ENCODE measurements at places on chromosomes 13 and 19.

DNA sequence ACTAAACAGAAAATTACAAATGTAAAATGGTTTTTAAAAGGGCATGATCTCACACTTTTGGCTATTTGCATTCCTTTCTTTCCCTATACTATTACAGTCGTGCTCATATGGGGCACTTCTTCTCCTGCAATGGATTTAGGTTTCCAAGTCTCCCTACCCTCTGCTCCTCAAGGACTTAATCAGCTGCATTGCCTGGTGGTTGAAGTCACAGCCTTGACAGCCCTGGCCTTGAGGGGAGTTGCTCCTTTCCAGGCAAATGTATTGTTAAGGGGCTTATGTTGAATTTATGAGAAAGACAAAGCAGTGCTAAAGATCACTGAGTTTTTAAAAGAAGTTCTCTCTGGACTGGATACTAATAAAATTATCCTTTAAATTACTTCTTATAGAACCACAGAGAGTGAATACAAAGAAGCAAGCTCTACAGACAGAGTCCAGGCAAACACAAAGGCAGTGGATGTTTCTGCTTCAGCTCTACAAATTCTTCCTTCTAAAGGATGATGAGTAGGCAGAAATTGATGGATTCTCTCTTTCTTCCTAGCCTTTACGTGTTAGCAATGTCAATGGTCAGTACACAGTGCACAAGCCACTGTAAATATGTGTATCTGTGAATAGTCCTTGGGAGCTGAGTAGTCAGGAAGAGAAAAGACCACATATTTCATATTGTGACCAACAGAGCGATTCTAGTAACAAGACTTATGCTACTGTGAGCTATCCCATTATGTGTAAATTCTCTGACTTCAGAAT is 390.9 kb downstream of the TBC1D4 start:
- no peak for DNase-seq

DNA sequence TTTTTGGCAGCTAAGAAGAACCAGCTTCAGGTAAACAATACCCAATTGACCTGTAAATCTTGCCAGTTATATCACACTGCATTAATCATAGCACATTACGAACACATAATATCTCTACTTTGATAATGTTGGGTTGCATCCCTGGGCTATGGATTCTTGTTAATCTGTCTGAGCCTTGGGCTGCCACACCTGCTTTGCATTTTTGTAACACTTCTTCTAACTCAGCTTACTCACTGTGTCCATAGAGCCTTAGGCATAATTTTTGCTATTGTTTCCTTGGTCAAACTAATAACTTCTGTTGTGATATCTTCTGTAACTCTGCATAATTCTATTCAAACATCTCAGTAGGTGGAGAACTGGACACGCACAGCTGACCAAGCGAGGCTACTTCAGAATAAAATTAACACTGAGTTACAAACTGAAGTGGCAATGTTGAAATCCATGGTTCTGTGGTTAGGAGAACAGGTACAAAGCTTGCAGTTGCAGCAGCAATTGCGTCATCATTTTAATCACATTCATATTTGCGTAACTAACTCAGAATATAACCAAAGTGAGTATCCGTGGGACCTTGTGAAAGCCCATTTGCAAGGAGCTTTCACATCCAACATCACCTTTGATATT is 6.4 kb downstream of the ZNF350 start:
- no peak for DNase-seq

GRCh38 chr19:45164577-45165335 is 4.0 kb upstream of the NKPD1 start:
- no peak for DNase-seq

- DNase-seq = no peak
Observed at GRCh38 chr19:46189971-46190888, 39.3 kb upstream of the IGFL1 start.

DNA sequence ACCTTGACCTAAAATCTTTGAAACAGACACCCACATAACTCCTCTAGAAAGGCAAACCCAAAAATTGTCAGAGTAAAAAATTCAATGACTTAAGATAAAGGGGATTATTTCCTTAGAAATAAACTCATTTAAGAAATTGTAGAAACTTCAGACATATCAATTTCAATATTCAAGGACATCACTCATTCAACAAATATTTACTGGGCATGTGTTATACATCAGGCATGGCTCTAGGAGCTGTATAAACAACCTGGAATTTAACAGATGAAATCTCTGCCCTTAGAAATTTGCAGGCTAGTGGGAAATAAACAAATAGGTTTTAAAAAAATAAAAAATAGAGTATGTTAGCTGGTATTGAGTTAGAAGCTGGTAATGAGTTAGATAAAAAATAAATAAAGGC is 84.0 kb upstream of the LSM14A start:
- DNase-seq = no peak

DNA sequence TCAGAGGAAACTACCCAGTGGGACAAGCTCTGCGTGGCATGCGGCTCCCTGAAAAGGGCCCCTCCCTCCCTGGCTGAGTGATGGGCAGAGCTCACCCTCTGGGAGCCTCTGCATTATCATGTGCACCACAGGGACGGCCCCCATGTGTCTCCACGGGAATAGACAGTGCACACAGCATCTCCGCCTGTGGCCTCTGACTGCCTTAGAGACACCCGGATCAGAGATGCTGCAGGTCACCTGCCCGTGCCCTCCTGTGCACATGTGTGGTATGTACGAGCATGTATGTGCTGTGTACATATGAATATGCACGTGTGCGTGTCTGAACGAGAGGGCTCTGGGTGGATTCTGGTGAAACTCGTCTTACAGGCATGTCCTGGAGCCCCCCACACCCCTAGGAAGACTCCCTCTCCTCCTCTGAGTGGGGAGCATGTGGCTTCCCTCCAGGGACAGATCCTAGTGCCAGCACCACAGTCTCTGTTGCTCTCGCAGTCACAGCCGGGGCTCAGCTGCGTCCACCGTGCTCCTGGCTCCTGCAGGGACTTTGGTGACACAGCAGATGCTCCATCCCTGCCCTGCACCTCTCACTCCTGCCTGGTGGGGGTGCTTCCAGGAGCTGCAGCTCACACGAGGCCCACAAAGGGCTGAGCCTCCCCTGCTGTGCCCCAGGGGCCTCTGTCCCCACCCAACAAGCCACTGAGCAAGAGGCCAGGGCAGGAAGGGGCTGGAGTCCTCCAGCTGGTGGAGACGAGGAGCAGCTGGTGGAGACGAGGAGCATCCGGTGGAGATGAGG is 19.6 kb downstream of the C13orf46 start:
- no peak for DNase-seq

DNA sequence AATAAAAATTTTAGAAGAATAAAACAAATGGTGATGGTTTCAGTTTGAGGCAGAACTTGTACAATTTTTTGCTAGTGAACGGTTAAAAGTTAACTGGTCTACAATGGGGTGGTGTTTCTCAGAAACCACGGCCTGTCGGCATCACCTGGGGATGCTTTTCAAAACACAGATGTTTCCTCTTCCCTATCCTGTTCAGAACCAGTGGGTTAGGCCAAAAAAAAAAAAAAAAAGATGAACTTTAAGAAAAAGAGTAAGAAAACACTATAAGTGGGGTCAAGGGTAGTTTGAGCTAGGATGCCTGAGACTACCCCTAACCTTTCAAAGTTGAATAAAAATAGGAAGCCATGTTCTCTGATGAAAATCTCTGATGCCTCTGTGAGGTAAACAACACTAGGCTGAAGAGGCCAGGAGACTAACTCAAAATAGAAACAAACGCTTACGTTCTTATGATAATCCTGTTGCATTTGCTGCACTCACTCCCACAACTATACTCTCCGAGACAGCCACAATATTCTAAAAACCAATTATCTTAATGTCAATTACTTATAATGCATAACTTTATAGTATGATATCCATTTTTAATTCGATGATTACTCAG is 3.3 kb downstream of the MTIF3 start:
- DNase-seq = no peak

DNA sequence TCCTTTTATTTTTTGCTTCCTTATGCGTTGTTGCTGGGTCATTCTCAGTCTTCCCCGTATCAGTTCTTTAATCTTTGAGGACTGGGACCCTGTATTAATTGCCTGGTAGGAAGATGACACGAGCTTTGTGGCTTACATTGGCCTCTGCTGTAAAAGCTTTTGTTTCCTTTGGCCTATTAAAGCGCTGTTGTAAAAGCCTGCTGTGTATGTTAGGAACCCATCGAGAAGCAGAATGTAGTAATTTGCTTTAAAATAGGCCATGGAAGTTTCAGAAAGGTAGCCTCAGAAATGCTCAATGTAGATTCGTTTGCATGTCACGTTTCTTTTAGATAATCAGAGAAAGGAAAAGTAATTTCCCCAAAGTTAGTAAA is 257.5 kb upstream of the STARD13 start:
- no peak for DNase-seq

DNA sequence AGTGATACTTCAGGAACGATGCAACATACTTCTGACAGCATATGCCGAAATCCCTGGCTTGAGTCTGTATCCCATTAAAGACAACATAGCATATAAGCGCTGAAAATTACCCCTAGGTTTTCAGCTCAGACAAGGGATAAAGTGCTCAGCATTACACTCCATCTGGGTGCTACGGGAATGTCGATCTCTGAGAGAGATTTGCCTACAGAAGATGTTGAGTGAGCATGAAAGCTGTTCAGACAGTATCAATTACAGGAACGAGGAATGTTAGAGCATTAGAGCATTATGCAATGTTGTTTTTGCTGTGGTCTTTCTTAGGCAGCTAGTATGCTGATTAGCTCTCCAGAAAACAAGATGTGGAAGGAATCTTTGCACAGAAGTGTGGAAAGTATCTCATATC is 484.5 kb downstream of the LIG4 start:
- DNase-seq = no peak

GRCh38 chr13:30841154-30841553 is 64.9 kb upstream of the MEDAG start:
- no peak for DNase-seq

DNA sequence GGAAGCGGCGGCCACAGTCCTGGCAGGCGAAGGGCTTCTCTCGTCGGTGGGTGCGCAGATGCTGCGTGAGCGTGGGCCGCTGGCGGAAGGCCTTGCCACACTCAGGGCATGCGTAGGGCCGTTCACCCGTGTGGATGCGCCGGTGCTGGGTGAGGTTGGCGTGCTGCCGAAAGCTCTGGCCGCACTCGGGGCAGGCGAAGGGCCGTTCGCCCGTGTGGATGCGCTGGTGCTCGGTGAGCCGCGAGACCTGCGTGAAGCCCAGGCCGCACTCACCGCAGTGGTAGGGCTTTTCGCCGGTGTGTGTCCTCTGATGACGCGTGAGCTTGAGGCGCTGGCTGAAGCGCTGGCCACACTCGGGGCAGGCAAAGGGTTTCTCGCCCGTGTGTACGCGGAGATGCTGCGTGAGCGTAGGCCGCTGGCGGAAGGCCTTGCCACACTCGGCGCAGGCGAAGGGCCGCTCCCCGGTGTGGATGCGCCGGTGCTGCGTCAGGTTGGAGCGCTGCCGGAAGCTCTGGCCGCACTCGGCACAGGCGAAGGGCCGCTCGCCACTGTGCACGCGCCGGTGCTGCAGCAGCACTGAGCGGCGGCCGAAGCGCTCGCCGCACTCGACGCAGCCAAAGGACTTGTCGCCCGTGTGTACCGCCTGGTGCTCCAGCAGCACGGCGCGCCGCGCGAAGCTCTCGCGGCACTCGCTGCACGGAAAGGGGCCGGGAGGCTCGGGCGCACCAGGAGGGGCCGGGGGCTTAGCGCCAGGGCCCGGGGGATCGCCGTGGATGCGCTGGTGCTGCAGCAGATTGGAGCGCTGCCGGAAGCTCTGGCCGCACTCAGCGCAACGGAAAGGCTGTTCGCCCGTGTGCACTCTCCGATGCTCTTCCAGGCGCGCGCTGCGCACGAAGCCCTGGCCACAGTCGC is 4.0 kb upstream of the UBE2M start:
- no peak for DNase-seq

DNA sequence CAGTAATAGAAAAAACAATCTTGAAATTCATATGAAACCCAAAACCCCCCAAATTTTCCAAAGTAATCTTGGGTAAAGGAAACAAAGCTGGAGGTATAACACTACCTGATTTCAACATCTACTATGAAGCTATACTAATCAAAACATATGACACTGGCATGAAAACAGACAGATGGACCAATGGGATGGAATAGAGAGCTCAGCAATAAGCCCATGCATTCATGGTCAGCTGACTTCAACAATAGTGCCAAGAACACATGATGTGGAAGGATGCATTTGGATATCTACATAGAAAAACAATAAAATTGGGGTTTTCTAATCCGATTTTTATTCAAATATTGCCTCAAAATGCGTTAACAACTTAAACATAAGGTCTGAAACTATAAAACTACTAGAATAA is 32.2 kb upstream of the ZNF766 start:
- DNase-seq = no peak

GRCh38 chr13:97306645-97307044 is 84.5 kb downstream of the MBNL2 start:
- no peak for DNase-seq

DNA sequence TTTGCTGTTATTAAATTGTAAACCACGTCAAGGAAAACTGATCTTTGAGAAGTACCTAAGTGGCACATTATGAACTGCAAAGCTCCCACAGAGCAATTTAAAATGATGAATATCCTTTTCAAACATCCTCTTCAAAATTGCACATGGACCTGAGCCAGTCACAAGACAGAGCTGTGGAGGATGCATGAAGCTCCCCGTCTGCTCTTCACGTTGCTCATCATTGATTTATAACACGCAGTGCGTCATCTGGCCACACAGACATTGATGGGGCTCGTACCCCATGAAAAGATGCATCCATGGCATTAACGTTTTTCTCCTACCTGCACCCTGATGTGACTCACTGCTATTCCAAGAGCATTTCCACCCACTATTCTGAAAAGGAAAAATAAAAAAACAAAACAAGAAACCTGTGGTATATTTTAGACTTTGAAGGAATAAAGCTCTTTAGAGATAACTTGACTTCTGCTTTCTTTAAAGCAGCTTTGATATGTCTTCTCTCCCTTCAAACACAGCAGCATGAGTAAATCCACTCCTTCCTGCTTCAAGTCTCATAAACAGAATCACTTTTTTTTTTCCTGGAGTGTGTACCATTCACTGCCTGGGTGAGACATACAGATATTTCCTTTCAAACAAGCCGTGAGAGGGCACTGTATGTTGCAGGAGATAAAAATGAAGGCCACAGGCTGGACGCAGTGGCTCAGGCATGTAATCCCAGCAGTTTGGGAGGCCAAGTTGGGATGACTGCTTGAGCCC is 7.2 kb upstream of the SERTM1 start:
- DNase-seq = no peak

GRCh38 chr13:24263632-24264031 is 45.7 kb upstream of the C1QTNF9 start:
- no peak for DNase-seq

DNA sequence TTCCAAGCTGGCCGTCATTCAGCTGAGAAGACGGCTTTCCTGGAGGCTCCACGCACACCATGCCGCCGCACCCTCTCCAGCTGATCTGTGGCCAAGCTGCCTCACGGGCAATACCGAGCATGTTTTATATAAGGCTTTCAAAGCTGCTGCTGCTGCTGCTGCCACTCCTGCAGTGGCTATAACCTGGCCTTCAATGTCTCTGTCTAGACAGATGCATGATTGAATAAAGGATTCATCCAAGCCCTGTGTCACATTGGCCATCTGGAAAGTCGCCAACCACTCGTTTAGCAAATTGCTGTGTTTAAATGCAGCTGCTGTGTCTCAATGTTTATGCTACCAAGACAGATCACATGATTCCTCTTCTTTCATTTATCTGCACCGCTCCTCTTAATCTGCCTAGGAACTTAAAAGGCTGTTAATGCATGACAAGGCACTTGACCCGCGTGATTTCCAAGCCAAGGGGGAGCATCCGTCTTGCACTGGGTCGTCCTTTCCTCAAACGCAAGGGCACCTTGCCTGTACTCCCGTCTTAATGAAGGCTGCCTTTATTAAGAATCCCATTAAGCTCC is 114.3 kb downstream of the TEX26 start:
- no peak for DNase-seq
